Stimulated activated CD8-positive, alpha-beta memory T cell treated with anti-CD3 and anti-CD28 coated beads, Interleukin-4, amount 100 ng/mL, for 24 hours (primary cell): ENCODE measurements at places on chromosomes 3 and 15.

- DNase-seq, result no peak
Observed at GRCh38 chr3:61562721-61563312, 1.4 kb downstream of the PTPRG start.

GRCh38 chr3:146223401-146224373 is 27.2 kb downstream of the PLSCR4 start:
- DNase-seq, result no peak

DNA sequence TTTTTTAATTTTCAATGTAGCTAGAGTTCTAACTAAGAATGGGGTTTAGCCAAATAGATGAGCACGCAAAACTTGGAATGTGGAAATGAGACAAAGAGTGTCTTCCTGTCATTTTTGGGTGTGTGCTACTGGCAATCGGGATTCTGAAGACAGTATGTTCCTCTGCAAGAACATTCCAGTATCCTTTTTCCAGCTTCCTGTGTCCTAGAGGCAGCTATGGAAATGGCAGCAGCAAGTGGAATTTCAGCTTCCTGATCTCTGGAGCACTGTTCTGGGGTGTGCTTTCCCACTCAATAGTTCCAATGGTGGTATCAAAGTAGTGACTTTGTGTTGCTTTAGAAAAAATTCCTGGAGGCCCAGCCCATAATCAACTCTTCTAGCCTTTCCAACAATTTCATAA is 642.9 kb upstream of the KCNMB2 start:
- no peak for DNase-seq

DNA sequence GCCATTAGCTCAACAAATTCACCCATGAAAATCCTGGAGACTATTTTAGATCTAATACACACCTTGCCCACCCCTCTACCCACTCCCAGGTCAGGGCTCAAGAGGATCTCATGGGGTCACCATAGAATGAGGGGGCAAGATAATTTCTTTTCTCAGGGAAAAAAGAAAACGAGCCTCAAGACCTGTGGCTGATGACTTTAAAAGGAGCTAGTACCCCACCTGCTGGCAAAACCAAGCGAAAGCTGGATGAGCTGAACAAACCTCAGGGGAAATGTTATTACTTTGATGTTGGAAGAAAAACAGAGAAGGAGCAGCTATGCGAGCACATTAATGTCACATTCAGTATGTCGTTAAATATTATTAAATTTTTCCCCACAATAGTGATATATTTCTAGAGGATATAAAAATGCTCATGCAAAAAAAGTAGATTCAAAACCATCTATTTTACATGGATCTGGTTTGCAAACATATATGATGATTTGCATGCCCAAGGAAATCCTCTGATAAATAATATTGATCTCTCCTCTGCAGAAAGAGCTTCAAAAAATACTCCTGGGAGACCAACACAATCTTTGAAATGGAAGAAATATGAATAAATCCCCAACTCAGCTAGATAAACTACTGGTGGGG is 37.7 kb downstream of the PLD1 start:
- DNase-seq, result peak; percentile 15

GRCh38 chr3:142844339-142844977 is 44.4 kb downstream of the PCOLCE2 start:
- no peak for DNase-seq

DNA sequence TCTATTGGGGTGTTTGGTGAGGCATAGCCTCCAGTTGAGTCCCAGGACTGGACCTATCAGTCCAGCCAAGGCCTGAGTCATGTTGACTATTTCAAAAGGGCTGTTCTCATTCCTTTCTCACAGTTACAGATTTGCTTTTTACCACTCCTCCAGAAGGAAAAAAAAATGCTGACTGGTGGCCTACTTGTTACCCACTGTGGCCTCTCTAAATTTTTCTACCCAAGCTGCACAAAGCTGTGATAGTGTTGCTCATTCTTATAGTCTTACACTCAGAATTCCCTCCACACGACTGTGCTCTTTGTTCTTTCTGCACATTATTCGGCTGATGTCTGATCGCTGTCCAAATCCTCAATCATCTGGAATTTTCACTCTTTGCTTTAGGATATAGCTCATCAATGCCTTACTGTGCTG is 1142.2 kb downstream of the IGSF11 start:
- DNase-seq, result no peak

DNA sequence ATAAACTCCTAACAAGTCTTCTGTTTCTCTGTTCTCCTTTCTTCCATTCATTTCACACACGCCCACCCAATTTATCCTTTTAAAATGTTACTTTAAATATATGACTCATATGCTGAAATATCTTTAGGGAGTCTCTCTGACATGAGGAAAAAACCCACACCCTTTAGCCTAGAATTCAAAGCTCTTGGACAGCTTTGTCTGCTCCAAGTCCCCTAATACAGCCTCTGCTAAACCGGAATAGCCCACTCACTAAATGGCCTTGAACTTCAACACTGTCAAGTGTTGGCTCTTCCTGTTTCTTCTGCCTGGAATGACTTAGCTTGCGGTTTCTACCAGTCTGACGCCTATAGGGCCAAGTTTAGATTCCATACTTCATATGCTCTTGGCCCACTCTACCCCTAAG is 3.3 kb upstream of the CD96 start:
- DNase-seq, result no peak

DNA sequence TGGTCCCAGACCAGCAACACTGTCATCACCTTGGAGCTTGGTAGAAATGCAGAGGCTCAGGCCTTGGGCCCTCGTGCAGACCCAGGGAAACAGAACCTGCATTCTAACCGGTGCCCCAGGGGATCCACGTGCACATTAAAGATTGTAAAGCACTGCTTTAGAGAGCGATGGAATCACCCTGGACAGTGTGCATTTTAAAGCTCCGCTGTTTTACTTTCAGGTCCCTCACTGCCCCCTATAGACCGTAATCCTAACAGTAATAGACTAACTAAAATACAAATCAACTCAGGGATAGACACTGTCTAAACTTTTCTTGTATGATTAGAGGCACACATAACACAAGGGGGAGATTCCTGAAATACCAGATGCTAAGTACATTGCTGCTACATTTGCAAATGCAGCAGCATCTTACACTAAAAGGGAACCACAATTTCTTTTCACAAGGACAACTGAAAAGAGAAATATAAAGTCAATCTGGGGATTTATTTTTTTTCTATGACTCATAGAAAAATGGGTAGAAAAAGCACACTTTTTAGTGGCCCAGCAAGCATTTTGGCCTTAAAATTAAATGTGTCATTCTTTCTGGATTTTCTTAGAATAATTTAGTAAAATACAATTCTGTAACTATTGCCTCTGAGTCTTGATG is 10.5 kb upstream of the SH3GL3 start:
- no peak for DNase-seq

DNA sequence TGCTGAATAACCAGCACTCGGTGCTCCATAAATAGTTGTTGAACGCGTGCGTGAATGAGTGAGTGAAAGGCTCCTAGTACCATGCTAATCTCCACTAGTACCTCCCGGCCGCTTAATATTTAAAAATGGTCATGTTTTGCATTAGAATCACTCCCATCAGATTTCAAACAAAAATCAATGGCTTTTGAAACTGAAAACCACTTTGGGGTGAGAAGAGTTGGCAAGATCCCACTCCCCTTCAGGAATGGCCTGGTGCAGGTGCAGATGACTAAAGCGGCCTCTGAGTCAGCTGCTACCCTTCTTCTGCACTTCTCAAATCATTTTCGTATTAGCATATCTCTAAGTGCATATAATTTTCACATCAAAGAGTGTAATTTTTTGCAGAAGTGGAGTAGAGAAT is 425.3 kb upstream of the PROK2 start:
- no peak for DNase-seq

DNA sequence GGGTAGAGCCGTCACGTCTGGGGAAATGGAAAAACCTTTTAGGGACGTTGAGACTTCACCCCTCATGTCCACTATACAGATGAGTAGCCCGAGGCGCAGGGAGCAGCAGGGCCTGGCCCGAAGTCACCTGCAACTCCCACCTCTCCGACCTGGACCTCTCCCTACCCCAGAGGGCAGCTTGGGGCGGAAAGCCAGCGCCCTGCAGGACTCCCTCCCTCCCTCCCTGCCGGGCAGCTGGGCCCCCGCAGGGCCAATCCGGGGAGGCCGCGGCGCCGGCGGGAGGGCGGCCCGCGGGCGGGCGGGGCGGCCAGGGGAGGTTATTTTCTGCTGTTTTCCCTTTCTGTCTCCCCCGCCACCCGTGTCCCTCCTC is 2.0 kb downstream of the WNT7A start:
- DNase-seq, result no peak

DNA sequence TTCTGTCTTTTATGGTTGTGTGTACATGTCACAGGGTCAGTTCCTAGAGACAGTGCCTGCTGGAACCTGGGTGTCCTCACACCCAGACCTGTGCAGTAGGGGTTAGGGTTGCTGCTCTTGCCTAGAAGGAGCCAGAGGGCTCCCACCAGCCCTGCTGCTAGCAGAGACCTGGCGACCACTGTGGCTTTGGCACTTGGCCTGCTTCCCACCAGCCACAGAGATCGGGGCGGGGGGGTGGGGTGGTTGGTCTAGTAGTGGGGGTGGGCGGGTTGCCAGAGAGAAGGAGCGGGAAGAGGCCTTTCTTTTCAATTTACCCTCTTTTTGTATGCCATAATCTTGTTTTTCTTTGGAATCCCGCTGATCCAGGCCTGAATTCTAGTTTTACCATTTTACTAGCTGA is 29.4 kb downstream of the EEFSEC start:
- DNase-seq, result no peak

- DNase-seq, result peak; percentile 27
Observed at GRCh38 chr3:13069495-13069894, 3.7 kb downstream of the IQSEC1 start.

- DNase-seq, result no peak
Observed at GRCh38 chr3:52773361-52774065, 2.8 kb upstream of the NEK4 start.

DNA sequence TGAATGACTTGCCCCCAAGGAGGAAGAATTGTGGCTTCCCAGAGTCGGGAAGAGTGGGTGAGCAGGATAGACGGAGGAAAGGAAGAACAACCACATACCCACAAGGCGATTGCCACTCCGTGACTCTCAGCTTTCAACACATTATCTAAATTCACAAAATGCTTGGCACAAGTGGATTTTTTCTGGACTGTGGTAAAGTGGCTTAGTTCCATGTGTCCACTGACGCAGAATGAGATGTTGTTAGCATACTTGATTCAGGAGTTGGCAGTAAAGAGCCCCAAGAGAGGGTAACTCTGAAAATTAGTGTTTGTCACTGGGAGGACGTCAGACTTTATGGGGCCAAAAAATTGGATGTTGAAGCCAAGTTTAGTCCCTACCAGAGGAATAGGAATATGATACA is 198.8 kb upstream of the CTNNB1 start:
- no peak for DNase-seq

DNA sequence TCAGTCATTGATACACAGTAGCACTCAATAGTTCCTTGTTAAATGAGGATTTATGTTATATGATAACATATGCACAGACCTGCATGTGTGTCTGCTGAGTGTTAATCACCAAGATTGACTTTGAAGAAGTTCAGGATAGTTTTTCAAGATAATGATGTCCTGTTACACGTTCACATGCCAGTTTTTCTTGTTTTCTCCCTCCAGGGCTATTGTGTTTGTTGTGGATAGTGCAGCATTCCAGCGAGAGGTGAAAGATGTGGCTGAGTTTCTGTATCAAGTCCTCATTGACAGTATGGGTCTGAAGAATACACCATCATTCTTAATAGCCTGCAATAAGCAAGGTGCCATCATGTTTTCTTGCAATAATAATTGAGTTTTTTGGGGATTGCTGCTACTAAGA is 9.8 kb downstream of the SRPRB start:
- no peak for DNase-seq

- DNase-seq, result no peak
Observed at GRCh38 chr15:101684384-101684783, 32.2 kb upstream of the TM2D3 start.

DNA sequence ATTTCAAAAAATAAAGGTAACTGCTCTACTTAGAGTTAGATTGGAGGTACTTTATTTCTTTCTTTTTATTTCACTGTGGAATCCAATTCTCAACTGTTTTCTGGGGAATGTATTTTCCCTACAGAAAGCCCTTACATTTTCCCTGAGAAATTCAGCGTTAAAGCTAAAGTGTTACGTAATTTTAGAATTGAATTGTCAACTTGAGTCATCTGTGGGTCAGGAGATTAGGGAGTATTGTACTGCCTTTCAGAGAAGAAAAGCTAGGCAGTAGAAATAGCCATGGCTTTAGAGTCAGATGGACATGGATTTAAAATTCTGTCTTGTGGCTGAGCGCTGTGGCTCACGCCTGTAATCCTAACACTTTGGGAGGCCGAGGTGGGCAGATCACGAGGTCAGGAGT is 728.6 kb downstream of the ROBO1 start:
- no peak for DNase-seq

DNA sequence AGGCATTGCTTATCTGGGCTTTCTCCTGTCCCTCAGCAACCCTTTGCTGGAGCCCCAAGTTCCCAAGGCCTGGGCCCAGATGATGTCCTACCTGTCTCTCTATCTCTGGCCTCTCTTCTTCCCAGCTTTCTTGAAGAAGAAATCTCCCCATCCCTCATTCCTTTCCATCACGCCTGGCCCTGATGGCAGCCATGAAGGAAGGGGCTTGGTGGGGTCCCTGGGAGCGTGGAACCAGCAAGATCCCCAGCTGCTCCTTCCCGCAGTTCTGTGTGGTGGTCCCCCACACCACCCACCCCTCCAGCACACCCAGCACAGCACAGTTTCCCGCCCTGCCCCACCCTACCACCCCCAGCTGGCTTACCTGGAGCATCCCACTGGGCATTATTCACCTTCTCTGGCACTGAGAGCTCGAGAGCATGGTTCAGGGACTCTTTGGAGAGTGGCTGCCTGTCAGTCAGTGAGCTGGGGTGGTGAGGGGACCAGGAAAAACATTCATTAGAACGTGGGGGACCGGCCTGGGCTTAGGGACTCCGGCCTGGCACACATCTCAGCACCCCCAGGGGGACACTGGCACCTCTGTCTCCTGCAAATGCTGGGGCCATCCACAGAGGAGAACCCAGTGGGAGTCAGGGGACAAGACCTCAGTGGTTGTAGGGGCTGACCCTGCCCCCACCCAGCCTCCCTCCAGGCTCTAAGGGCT is 26.6 kb downstream of the ACSBG1 start:
- no peak for DNase-seq

DNA sequence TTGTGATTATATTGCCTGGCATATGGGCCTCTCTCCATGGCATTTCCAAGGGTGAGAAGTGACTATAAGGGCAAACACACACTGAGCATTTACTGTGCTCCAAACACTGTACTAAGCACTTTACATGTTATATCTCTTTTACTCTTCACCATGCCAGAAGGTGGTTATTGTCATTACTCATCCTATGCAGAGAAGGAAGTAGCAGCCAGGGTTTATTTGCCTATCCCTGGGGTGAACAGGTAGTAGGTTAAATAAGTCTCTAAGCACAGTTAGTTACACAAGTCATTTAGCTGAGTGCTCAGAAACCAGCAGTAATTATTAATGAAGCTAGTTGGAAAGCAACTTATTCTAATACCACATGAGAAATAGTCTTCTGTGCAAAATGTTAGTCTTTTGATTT is 109.9 kb upstream of the SYNPR start:
- DNase-seq, result no peak
